D721Med (cell line): ENCODE measurements at places on chromosomes 1 and 21.

DNA sequence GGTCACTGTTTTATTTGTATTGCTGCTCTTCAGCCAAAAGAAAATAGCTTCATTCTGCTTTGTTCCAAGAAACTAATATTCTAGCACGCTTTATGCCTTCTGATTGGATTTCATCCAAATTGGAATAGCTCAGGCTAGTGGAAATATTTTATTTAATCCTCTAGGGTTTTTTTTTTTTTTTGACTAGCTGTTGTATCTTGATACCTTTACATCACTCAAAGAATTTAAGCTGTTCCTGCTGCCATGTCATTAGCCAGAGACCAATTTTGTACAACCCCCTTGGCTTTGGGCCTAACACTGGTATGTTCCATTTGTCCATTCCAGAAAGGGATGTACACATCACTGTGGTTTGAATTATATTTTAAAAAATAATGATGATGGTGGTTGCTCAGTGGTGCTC, 103.0 kb downstream of the DISC1 start:
- DNase-seq, result no peak

GRCh38 chr1:51829058-51829457, 49.5 kb downstream of the NRDC start:
- DNase-seq, result no peak

DNA sequence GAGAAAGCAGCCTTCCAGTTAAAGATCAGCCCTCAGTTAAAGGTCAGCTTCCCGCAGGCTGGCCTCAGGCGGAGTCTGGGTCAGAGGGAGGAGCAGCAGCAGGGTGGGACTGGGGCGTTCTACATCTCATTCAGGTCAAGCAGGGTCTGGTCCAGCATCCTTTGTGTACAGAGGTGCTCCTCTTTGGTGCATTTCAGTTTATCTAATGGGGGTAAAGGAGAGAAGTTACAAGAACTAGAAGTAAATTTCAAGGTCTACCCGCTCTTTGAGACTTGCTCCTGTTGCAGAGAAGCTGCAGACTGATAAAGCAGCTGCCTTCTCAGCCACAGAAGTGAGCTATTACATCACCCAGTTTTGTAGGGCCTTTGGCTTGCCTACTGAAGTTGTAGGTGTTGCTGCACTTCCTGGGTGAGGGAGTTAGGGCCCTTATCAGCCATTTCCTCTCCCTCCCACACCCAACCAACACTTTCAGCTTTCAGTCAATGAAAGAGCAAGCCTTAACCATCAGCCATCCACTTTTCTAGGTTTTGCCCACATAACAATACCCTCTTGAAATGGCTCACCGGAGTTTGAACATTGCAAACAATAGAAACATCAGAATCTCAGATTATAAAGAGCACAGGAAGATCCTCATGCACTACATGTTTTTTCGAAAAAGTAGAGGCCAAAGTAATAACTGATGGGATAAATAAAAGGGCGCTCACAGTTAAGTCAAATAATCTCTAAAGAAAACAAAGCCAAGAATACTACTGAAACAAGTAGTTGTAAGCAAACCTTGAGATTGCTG, 2.8 kb upstream of the NUP210L start:
- no peak for DNase-seq

DNA sequence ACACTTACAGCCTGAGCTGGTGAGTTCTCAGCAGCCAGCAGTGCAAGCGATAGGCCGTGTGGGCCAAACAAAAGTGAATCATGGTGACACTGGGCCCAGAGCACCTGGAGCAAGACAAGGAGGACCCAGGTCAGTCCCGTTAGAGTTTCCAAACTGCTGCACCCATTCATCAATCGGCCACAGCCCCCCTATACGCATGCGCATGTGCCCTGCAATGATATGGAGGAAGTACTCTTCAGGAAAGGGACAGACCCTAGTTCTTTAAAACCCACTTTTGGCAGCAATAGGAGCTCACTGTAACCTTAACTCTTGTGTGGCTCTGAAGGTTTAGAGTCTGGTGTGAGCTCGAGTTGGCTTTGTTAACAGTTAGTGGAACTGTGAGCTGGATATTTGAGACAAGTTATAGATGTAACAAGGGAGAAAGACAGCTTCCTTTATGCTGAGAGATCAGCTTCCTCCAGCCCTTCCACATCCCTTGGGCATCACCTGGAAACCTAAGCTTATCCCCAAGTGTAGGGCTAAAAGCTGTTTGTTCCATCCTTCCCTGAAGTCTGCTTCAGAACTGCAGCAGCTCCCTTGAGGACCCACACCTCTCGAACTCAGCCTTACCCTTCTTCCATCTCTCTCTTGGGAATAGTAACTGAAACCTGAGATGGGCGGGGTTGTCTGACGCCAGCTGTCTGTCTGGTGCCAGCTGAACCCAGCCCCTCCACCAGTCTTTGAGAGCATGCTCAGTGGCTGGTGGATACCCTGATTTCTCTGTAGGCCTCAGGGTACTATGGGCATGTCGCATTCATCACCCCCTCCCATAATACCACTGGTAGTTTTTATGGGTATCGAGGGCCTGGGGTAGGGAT, 17.7 kb downstream of the NMNAT1 start:
- peak; percentile 39 for DNase-seq

- DNase-seq, result no peak
Observed at GRCh38 chr1:20733360-20733975, 965 bp upstream of the SH2D5 start.

GRCh38 chr1:235939480-235939775, 72.7 kb upstream of the LYST start:
- DNase-seq, result no peak

GRCh38 chr1:117613249-117613968, 7.6 kb downstream of the TENT5C start:
- no peak for DNase-seq

- no peak for DNase-seq
Observed at GRCh38 chr1:70948396-70949017, 99.1 kb downstream of the PTGER3 start.

DNA sequence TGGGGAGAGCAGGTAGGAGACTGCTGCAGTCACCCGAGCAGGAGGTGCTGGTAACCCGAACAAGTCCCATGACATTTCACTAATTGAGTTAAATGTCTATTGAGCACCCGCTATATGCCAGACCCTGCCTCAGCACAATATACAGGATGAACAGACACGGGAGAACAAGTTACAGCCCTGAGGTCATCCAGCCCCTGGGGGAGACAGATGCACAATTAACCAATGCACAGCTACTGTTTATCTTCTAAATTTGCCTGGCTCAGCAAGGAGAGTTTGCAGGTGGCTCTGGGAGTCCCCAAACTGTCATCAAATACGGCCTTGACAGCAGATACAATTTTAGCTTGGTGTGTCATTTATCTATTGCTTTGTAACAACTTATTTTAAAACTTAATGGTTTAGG, 18.1 kb downstream of the CITED4 start:
- DNase-seq, result no peak

GRCh38 chr1:181140398-181140797, 51.9 kb downstream of the IER5 start:
- no peak for DNase-seq

GRCh38 chr21:42716074-42716473, 62.7 kb downstream of the PDE9A start:
- DNase-seq, result no peak

DNA sequence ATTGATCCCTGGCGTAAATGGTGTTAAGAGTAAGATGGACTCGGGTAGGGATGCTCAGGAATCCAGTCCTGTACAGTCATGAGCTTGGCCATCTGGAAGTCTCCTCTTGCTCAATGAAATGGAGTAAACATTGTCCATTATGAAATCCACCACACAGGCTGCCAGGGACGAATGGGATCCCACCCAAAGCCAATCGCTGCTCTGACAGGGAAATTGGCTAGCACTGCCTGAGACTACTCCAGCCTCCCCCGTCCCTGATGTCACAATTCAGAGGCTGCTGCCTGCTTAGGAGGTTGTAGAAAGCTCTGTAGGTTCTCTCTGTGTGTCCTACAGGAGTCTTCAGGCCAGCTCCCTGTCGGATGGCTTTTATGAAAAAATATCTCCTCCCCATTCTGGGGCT, at the start of gene HSD11B1:
TSS of gene HSD11B1 (plus strand) at position 263 of the 400 bp plus-strand sequence. CDS start at position 360, 97 bp downstream.
- DNase-seq, result no peak

DNA sequence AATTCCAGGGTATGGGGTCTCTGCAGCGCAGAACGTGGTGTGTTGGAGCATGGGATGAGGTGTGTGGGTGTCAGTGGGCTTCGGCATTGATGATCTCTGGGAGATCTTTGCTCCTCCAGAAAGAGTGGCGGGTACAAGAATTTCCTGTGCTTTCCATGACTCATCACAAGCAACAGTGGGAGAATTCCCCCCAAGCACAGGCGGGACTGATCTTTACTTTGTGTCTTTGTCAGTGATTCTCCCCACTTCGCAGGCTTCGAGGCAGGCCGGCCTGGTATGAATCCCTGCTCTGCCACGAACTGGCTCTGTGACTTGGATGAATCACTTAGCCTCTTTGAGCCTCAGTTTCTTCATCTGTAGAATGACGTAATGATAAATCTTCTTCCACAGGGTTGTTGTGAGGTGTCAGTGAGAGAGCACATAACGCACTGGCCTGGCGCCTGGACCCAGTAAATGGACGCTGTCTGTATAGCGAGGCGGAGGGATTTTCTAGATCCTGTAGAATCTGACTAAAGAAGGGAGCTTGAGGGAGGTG, 2.0 kb downstream of the OPRD1 start:
- no peak for DNase-seq

- no peak for DNase-seq
Observed at GRCh38 chr1:161133220-161133740, 813 bp upstream of the DEDD start.

DNA sequence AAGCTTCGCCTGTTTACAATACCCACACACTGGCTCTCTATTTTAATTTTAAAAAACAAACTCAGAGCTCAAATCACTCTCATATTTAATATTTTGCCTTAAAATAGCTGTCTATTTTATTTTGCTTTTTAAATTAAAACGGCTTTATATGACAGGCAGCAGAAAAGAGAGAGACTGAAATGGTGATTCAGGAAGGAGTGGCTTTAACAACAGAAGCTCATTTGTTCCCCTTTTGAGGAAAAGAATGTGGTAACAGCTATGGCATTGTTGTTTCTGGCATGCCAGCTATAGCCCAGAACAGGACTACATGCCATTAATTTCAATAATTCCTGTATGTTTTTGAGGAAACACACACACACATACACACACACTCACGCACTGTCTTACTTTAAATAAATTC, 234.2 kb upstream of the PTBP2 start:
- no peak for DNase-seq

GRCh38 chr1:243345205-243345604, 89.4 kb downstream of the SDCCAG8 start:
- no peak for DNase-seq

DNA sequence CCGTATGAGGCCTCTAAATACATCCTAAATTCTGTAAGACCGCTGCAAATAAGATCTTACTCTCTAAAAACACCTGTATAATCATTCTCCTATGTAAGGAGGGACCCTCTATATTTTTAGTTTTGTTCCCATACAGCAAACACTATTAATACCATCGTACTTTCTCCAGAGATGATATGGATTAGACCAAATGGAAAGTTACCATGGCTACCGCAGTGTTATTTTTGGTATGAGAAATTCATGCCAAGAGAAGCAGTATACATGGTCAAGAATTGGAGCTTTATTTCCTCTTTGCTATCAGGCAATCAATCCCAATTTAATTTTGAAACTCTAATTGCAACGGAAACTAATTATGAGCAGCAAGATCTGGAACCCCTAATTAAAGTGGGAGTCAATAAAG, 70.0 kb downstream of the BCAR3 start:
- no peak for DNase-seq

- no peak for DNase-seq
Observed at GRCh38 chr1:168179438-168180147, 831 bp downstream of the TIPRL start.

GRCh38 chr1:183942933-183943693, 94.4 kb downstream of the COLGALT2 start:
- no peak for DNase-seq

DNA sequence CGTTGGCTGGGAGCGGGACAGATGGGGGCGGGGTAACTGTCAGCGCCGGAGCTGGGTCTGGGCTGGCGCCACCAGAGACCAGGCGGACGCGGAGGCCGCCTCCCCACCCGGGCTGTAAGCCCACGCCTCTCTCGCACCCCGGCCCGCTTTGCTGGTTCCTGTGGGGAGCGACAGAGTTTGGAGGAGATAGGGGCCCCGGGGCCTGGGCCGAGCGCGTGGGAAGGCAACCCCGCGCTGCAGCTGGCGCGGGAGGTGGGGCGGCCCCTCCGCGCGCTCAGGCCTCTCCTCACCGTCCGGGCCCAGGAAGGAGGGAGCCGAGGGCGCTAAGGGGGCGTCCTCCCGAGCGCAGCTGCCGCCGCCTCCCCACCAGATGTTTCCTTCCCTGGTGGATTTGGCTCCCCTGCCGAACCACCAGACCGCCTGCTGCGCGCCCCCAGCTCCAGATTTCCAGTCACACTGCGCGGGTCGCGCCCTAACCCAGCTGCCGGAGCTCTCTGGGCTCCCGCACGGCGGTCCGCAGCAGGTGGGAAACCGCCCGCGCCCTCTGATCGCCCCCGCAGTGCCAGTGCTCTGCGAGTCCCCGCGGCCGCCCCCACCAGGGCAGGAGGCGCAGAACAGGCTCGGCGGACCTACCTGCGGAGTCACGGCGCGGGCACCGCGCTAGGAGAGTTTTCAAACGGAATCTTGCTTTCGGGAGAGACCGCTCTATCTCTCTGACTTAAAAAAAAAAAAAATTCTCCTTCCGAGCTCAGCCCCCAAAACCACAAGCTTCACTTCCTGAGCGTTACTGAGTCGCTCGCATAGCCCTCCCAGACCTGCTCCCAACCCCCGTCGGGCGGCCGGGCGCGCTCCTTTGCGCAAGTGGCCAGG, 1.1 kb downstream of the GFI1 start:
- DNase-seq, result no peak

DNA sequence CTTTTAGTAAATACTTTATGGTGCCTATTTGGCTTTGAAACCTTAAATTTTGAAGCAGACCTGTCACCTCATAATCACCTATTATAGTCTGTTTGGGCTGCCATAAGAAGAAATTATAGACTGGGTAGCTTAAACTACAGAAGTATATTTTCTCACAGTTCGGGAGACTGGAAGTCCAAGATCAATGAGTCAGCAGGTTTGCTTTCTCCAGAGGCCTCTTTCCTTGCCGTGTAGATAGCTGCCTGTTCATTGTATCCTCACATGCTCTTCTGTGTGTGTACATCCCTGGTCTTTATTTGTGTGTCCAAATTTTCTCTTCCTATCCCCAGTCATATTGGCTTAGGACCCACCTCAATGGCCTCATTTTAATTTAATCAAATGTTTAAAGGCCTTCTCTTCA, 518.2 kb downstream of the ADGRL2 start:
- DNase-seq, result no peak

- no peak for DNase-seq
Observed at GRCh38 chr1:25432749-25433388, 2.2 kb downstream of the MACO1 start.

DNA sequence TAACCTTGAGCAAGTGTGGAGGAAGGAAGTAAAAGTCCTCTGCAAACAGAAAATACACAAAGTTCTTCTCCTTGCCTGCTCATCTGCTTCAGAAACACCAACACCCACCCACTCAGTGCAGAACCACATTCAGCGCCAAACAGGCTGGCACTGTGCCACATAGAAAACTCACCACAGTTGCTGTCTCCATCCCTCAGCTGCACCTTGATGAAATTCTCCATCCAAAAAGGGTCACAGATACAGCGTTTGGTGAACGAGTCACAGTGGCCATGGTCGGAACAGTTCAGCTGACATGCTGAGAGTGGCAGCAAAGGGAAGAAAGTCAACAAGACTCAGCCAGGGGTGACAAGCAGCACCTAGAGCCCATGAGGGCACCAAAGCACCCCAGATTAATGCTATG, 114.5 kb downstream of the KIAA0319L start:
- DNase-seq, result no peak
